H54 (cell line): ENCODE measurements at places on chromosomes 6 and 20.

DNA sequence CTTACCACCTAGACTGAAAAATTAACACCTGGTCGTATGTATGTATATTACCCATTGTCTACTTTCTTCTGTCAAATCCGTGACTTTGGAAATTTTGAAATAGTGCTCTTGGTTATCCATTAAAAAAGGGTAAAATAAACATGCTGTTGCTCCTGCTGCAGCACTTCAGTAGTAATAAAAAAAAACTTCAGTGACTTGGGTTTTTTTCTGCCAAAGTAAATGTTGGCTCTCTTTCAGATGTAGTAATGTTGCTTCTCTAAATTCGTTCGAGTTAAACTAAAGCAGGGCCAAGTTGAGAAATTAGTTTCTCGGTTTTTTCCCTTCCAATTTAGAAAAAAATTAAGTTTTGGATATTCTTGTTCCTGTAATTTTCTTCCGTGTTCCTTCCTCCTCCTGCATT, 34.2 kb downstream of the JARID2 start:
- no peak for DNase-seq

- no peak for DNase-seq
These were observed 163.3 kb upstream of the MOCS1 start for GRCh38 chr6:40097590-40097989.

DNA sequence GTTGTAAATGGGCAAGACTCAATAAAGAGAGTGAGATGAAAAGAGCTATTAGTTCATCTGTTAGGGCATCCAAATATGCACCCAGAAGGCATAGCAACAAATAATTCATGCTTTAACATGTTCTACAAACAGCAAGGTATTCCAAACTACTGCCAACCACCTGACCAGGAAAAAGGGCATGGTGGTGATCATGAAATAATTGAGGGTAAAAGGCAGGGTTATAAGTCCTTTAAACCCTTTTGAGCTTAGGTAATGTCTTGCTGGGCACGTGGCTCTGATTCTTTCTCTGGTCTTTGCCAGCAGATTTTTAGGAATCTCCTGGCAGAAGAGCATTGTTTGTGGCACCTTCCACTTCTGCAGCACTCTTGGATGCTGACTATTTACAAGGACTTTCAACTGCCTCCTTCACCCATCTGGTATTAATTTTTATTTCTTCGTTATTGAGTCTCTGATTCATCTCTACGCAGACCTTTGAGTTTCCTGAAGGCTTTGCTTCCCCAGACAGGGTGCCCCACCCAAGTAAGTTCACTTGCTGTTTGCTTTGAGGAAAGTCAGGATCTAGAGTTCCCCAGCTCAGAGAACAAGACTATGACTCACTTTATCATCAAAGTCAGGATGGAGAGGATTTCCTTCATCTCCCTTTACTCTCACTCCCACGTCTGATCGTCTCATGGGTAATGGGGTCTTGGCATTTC, 83.4 kb upstream of the NEDD9 start:
- no peak for DNase-seq

DNA sequence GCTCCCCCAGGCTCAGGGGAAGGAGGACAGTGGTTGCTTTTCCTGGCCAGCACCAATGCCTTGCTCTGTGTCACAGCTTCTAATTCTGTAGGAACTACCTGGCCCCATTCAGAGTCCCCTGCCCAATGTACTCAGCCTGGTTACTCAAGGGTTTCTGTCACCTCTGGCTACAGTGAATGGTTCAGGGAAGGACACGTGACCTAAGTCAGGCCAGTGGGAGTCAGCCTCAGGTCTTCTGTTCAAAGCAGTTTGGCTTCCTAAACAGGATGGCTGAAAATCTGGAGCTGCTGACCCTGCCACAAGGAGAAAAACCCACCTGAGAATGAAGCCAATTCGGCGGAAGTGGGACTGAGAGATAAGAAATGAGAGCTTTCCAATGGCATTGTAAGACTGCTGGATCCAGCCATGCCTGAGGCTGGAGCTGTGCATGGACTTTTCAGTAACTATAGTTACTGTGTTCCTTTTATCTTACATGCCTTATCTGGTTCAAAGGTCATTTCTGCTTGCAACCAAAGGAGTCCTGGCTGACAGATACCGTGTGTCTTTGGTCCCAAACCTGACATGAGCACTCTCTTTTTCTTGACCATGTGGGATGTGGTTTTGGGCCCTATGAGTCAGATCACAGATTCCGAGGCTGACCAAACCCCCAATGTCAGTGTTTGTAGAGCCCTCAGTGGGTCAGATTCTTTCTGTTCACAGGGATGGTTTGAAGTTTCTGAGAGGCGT, 104.3 kb downstream of the SULF2 start:
- DNase-seq: no peak

DNA sequence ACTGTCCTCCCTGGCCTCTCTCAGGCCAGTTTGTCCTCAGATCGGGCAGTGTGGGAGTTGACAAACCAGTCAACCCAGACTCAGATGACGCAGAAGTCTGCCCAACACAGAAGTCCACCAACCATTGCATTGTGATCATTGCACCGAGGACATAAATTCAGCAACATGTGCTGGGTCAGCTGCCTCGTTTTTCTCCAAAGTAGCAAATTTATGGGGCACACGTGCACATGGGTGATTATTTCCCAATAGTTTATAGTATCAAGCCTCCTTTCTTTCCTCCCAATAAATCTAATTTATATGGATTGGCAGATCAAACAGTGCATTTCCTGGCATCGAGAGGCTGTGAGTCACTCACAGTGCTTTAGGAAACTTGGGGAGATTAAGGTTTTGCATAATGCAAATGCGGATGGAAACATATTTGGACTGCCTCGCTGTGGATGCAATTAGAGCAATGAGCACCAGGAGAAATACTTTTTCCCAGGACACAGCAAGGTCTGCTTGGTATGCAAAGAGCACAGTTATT, 413.7 kb upstream of the SULF2 start:
- DNase-seq: no peak
